ENCODE measurements at places on chromosomes 5 and 9. TPM values are rescaled to one million over a fixed set of nuclear protein-coding genes. Genes with fewer than 3 reads are reported as not detected.

GRCh38 chr5:151251001-151251551 is 1.9 kb upstream of the GM2A start:
- DNase-seq, result no peak

GRCh38 chr9:86842573-86842972 is 104.7 kb downstream of the GAS1 start:
- no peak for DNase-seq

TAF11L10 gene
- not detected for total RNA-seq

- DNase-seq, result no peak
Measured at GRCh38 chr9:86676396-86676795, 270.9 kb downstream of the GAS1 start.

ENTREP1 gene
- 2.3 TPM for total RNA-seq

GRCh38 chr5:41921166-41921565 is 3.9 kb upstream of the FBXO4 start:
- no peak for DNase-seq

- no peak for DNase-seq
Measured at GRCh38 chr5:116764941-116765340, 190.3 kb upstream of the SEMA6A start.

GRCh38 chr9:130927995-130928900 is 10.8 kb downstream of the FIBCD1 start:
- no peak for DNase-seq

GTF3C4 gene
- total RNA-seq, result 26.6 TPM

ARL14EPL gene
- total RNA-seq, result 0.25 TPM

SEMA5A gene
- 20.0 TPM for total RNA-seq

AJM1 gene
- 3.8 TPM for total RNA-seq

- no peak for DNase-seq
Measured at GRCh38 chr9:106326493-106326892, 536.5 kb upstream of the ZNF462 start.

DNA sequence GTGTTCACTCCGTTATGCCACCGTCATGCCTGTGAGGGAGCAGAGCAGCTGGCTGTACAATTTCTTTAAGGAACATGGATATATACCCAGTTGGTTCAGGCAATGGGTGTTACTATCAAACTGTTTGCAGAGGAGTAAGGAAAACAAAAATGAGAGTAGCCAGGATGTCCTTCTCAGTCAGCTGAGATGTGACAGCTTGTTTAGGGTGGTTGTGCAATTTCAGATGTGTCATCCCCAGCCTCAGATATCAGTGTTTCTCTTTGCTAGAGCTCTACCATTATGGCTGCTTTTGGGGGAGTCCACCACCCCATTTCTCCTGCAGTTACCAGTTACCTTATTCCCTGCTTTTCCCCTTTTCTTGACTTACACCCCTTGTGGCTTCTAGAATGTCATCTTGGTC is 135.2 kb upstream of the SLC24A2 start:
- DNase-seq, result no peak

- DNase-seq, result no peak
Measured at GRCh38 chr5:138303372-138303771, 28.2 kb downstream of the CDC25C start.
